ENCODE measurements at places on chromosomes 6 and 20. TPM values are rescaled to one million over a fixed set of nuclear protein-coding genes. Genes with fewer than 3 reads are reported as not detected.

Gene MYB
- 4.8 TPM for polyA plus RNA-seq

Gene EBF4
- polyA plus RNA-seq, result 20.4 TPM

Gene RAET1L
- not detected for polyA plus RNA-seq

Gene BIRC7
- polyA plus RNA-seq, result not detected

Gene SLC2A10
- 1.1 TPM for polyA plus RNA-seq

Gene CRISP3
- polyA plus RNA-seq, result not detected

Gene BMP5
- polyA plus RNA-seq, result not detected

Gene THBS2
- polyA plus RNA-seq, result 12.9 TPM

Gene TMEM151B
- 45.5 TPM for polyA plus RNA-seq

Gene MYCT1
- polyA plus RNA-seq, result 2.2 TPM

Gene PPP1R16B
- 37.6 TPM for polyA plus RNA-seq

Measured in brain (organoid and tissue), 16 donors.